ENCODE measurements at places on chromosomes 5 and 9.

DNA sequence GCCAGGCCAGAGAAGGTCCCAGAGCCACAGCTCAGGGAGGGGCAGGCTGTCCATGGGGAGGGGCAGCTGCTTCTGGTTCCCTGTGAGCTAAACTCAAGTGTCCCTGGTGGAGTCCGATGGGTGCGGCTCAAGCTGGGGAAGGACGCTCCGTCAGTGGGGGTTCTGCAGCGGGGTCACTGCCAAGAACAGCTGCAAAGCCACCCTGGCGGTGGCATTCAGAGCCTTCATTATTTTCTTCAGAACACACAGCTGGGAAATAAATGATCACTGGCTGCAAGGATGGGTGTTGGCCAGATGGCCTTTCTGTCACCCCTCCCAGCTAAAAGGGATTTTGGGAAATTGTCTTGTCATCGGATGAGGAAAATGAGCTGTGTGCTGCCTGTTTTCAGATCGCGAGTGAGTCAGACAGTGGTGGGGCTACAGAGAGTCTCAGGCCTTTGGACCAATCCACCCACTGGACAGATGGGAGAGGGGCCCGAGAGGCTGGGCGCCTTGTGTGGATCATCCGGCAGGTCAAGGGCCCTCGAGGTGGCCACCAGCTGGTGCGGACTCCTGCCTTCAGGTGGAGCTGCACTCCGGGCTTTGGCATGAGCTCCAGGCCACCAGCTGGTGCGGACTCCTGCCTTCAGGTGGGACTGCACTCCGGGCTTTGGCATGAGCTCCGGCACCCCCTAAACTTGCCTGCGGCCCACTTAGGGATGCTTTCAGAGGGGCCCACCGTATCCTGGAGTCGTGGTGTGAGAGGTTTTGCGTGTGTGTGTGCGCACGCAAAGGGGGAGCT lies 17.9 kb upstream of the GFPT2 start:
- DNase-seq = no peak

- peak; percentile 74 for DNase-seq
Observed at GRCh38 chr5:178895615-178896571, at the start of gene ZFP2. ZFP2 (plus strand) TSS chr5:178895913; CDS start chr5:178931314, 35,401 bp downstream.

- no peak for DNase-seq
Observed at GRCh38 chr9:136050266-136050700, 44.8 kb downstream of the NACC2 start.

GRCh38 chr5:76582230-76583162 lies 40.7 kb downstream of the F2RL2 start:
- DNase-seq = no peak

DNA sequence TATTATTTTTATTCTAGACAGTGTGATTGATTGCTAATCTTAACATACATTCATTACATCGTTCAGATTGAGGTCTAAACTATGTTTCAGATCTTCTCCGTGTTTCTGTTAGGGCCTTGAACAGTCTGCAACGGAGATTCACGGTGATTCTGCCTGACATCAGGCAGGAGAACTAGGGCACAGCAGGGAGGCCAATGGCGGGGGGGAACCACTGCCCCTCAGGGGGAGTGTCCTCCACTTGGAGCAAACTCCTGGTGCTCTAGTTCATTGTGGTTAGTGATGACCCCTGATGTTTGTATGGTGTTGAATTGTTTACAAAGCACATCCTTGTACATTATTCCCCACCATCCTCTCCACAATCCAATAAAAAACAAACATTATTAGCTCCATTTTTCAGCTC lies 173.5 kb downstream of the ZNF608 start:
- DNase-seq = no peak

DNA sequence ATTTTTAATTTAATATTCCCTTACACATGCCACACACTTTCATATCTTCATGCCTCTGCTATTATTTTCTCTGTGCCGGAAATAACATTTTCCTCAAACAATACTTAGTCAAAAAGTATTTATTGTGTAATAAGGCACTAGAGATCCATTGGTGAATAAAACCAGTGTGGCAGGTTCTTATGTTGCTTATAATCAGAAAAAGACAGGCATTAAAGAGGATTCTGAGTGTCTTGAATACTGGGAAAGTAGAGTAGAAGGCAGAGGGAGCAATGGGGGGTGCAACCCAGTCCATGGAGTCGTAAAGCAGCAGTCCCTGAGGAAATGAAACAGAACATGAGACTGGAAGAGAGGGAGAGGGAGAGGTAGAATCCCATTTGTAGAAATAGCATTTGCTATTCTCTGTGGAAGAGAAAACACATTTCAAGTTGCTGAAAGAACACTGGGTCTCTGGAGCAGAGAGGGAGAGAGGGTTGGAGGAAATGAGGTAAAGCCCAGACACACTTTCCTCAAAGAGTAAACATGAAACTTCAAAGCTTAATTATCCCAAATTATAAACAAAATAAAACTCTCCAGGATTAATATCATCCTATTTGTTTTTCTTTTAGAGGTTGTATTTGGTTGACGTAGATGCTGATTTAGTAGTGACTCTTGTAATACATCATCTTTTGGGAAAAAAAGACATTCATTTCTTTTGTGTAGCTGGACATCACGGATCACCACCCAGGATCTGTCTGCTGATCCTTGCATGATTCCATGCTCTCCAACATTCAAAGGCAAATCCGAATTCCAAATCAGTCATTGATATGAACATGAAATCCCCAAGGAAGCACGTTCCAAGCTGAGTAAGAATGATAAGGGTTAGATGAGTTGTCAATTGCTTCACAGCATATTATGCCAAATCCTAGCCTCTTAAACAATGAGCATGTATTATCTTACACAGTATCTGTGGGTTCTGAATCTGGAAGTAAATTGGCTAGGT lies 37.4 kb upstream of the GRAMD2B start:
- no peak for DNase-seq

DNA sequence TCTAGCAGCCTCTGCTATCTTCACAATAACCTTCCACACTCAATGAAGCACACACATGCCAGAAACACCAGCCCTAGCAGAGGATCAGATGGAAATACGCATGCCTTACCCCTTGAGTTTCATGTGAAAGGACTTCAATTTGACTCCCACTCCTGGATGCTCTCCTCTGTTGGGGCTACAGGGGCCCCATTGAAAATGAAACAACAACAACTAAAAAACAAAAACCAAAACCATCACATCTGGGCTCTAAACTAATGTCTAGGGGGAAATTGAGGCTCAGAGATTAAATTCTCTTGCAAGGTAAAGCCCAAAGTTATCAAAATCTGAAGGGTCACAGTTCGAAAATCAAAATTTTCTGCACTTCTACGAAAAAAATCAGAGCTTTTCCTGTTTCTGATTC lies 7.9 kb upstream of the RFESD start:
- DNase-seq = no peak

GRCh38 chr5:154977409-154977808 lies 36.1 kb upstream of the KIF4B start:
- no peak for DNase-seq

DNA sequence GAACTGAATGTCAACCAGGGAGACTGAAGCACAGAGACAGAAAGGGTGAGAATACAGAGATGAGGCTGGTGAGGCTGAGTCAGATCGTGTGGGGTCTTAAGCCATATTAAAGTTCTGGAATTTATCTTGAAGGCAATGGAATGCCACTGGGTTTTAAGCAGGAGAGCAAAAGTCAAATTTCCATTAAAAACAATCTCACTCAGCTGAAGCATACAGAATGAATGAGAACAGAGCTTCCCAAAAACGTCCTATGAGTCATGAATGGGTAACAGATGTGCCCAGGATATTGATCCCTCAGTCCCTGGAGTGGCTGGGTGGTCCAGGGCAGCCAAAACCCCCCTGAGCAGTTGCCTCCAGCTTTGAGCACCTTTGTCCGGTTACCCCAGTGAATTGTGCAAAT lies 44.9 kb downstream of the PFDN1 start:
- DNase-seq = no peak

GRCh38 chr5:88226881-88227450 lies 41.7 kb downstream of the TMEM161B start:
- DNase-seq = no peak

DNA sequence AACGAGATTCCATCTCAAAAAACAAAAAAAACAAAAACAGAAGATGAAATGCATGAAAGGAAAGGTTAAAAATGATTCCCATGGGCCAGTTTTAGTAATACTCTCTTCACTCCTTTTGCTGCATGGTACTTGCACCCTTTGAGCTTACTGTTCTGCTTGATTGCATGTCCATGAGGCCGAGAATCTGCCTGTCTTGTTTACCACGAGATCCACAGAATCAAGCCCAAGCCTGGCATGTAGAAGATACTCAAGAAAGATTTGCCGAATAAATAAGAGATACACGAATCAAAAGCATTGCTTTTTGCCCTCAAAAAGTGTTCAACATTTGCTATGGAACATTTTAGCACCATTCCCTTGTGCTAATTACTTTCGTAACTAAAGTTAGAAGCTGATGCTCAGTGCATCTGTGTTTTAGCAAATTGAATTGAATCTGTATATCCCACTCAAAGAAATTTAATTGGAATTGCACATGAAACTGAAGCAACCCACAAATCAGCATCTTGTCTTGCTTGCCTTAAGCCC lies 1.1 kb downstream of the FAXDC2 start:
- no peak for DNase-seq

- DNase-seq = no peak
Observed at GRCh38 chr5:179793468-179794139, at the start of gene LTC4S. LTC4S (plus strand) TSS chr5:179793986; CDS start chr5:179794081, 95 bp downstream.

- no peak for DNase-seq
Observed at GRCh38 chr5:88452820-88453219, 184.2 kb upstream of the TMEM161B start.

DNA sequence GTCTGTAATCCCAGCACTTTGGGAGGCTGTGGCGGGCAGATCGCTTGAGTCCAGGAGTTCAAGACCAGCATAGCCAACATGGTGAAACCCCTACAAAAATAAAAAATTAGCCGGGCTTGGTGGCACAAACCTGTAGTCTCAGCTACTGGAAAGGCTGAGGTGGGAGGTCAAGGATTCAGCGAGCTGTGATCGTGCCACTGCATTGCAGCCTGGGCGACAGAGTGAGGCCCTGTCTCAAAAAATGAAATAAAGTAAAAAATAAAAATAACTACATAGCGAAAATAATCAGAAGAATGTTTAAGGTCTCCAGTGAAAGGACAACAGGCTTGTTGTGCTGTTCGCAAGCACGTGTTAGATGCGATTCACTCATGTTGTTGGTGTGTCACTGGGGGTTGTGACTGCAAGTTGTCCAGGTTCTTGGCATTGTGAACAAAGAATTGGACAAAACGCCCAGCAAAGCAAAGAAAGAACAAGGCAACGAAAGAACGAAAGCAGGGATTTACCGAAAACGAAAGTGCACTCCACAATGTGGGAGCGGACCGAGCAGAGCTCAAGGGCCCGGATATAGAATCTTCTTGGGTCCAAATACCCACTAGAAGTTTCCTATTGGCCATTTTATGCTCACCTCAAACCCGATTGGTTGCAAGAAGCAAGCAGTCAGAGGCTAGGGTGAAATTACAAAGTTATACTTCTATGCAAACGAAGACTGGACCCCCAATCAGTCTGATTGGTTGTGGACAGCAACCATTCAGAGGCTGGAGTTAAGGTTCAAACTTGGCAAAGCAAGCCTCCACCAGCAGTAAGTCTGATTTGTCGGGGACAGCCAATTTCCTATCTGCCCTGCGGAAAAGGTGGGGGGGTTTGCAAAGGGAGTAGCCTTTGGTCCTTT lies 844 bp upstream of the MCCC2 start:
- peak; percentile 82 for DNase-seq

DNA sequence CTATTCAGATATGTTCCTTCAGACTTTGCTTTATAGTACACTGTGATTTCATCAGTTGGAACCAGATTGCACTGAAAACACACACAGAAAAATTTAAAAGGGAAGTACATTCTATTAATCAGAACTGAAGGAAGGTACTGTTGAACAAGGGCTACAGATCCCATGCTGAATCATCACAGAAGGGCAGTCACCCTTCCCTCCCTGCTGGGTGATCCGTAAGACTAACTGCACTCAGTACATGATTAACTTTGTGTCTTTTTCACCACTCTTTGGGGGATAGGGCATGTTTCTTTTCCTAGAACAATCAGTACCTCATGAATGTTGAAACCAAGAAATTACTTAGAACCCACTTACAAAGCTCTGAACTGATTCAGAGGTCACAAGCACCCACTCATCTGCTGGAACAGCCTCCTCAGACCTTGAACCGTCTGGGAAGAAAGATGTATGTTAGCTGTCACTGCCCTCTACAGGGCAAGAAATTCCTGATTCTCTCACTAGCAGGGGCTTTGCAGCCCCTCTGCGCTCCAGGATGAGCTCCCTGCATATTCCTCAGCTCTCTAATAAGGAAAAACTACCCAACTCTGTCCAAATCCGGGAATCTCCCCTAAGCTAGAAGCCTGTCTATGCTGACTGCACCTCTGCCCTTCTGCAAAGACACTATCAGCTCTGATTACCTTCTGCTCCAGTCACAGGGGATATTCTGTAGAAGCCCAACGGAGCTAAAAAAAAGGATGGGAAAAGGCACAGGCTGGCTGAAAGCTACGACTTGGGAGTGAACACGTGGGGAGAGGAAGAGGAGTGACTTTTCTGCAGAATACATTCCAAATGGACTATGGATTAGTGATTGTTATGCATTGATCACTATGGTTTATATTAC lies 51.0 kb downstream of the IARS1 start:
- no peak for DNase-seq
